Amniotic epithelial cell (primary cell): ENCODE measurements at places on chromosomes 6 and 20.

- DNase-seq = no peak
Measured at GRCh38 chr6:112004201-112005012, 49.5 kb upstream of the CCN6 start.

GRCh38 chr6:42260972-42261371, 43.3 kb upstream of the MRPS10 start:
- peak; percentile 52 for DNase-seq

DNA sequence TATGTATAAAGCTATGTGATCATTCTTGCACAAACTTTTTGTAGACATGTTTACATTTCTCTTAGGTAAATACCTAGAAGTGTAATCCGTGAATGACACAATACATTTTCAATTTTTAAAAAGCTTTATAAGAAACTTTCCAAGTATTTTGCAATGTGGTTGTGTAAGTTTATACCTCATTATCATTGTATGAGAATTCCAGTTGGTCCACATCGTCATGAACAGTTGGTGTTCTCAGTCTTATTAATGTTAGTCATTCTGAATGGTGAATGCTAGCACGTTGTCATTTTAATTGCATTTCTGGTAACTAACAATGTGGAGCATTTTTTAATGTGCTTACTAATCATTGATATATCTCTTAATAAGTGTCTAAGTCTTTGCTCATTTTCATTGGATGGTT, 116.5 kb upstream of the F13A1 start:
- DNase-seq = no peak

DNA sequence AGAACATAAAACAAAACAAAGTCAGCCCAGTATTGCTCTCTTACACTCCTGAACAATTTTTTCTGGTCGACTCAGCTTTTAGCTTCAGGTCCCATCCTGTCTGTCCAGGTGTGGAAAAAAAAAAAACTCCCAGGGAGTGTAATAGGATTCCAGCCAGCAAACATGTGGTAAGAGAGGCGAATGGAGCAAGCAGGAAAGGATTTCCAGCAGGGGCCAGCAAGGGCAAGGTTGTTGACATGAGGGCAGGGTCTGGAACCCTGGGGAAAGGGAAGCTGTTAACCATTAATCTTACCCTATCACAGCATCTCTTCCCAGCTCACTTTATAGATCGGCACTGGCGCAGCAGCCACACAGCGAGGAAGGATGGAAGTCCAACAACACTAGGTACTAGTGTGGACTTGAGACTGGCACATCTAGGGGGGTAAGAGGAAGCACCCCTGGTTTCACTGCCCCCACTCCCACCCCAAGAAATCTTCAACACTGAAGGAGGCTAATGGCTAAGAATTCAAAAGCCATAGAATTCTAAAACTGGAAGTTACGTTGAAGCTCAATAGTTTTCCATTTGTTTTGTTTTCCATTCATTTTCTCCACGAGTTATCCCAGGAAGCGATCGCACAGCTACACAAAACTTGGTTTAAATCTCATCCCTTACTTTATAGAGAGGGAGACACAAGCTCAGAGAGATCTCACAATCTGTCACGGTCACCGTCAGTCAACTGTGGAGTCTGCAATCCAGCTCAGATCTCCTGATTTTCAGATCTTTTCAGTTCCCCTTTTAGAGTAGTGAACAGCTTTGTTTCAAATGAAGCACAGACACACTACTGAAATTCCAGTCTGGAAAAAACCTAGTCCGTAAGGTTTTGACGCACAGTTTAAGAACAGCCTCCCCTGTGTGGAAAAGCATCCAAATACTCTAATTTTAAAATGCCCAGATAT, 53.3 kb downstream of the SLC22A23 start:
- no peak for DNase-seq

DNA sequence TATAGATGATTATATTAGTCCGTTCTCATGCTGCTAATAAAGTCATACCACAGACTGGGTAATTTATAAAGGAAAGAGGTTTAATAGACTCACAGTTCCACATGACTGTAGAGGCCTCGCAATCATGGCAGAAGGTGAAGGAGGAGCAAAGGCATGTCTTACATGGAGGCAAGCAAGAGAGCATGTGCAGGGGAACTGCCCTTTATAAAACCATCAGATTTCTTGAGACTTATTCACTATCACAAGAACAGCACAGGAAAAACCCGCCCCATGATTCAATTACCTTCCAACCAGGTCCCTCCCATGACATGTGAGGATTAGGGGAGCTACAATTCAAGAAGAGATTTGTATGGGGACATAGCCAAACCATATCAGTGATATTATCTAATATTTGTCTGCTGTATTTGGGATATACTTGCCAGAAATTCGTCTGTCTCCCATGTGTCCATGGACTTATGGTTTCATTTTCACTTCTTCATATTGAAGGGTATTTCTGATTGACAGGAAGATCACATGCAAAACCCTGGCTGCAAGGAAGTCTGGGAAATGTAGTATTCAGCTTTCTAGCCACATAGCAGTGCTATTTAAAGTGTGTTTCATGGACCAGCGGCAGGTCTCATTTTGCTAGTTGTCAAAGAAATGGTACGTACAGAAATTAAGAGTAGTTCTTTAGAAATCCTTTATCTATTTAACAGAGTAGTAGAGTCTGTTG, 50.5 kb upstream of the PAK5 start:
- no peak for DNase-seq

GRCh38 chr20:34322267-34323105, 19.3 kb upstream of the AHCY start:
- DNase-seq = no peak

- DNase-seq = no peak
Measured at GRCh38 chr20:44662261-44662660, 10.8 kb upstream of the ADA start.

DNA sequence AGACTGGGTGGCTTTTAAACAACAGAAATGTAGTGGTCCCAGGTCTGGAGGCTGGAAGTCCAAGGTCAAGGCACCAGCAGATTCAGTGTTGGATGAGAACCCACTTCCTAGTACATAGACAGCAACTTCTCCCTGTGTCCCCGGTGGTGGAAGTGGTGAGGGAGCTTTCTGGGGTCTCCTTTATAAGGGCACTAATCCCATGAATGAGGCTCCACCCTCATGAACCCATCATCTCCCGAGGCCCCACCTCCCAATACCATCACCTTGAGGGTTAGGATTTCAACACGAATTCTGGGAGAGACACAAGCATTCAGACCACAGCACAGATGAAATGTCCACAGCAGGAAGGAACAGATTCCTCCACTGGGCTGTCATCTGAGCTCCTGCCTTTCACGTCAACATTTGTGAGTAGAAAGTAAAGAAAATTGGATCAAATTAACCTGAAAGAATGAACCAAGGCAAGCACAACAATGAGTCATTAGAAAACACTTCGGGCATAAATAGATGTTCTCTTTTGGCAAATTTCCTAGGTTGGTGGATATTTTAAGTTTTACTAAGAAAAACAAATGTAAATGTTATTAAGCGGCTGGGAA, 130.7 kb downstream of the RNASET2 start:
- peak; percentile 18 for DNase-seq

DNA sequence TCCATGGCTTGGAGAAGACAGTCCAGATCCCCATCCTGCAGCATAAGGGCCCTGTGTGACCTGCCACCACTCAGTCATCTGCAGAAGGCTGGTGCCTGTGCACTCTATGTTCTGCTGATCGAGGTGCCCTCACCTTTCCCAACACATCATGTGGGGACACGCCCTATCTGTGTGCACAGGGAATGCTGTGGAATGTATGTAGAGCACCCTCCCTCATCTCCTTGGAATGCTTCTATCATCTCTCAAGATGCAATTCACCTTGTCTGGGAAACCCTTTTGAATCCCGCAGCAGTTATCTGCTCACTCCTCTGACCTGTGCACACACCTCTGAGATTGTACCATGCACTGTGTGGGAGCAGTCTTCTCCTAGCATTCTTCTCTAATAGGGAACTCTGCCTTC, 207.2 kb upstream of the SSTR4 start:
- DNase-seq = no peak

- DNase-seq = no peak
Measured at GRCh38 chr6:63415286-63415685, 95.5 kb upstream of the LGSN start.

GRCh38 chr6:2053691-2054090, 191.7 kb downstream of the GMDS start:
- DNase-seq = no peak

DNA sequence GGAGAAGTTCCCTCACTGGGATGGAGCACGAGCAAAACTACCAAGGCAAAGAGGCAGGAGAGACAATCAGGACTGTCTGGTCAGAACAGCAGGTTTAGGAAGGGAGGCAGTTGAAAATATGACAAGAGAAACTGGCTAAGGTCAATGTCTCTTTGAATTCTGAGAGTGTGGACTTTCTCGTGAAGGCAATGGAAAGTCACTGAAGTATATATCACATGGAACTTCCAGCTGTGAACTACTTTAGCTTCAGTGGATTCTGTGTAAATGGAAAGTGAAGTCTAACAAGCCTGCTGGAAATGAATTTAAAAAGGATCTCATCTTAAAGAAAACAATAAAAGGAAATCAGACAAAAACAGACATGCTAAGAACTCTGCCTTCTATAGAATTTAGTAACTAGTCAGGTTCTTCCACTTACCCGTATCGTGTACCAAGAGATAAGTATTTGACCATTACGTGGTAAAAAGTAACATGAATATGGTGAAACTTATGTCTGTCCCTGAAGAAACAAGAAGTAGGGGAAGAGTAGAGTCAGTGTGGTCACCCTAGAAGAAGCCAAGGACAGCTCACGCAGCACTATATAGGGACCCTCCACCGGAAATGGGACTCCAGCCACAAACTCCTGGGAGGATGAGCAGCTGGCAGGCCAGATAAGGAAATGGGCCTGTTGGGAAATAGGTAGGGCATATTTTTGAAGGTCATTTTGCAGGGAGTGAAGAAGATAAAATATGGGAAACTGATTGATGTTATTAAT, 123.4 kb downstream of the MAP7 start:
- DNase-seq = no peak

- DNase-seq = peak; percentile 58
Measured at GRCh38 chr20:51412333-51412871, 130.1 kb downstream of the NFATC2 start.

- peak; percentile 46 for DNase-seq
Measured at GRCh38 chr6:5403609-5404008, 142.3 kb downstream of the FARS2 start.

GRCh38 chr6:131175564-131175963, 40.3 kb downstream of the AKAP7 start:
- no peak for DNase-seq

DNA sequence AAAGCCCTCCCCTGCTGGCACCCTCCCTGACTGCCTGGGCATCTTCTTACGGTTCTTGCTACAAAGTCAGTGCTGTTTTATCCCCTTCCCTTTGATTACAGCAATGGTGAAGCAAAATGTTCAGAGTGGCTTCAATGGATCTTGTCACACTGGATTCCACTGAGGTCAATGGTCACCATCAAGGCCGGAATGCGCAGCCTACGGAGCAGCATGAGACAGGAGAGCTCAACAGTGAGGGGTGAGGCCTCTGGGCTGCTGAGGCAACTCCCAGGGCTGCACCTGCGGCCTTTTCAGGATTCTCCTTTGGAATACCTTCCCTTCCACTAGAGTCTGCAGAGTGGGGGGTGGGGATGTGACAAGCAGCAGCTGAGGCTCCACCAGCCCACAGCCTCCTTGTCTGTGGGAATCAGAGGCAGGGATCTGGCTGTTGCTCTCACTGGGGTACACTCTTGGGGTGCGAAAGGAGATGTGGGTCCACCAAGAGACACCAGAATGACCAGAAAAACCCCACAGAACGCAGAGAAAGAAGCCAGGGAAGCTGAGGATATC, 40.4 kb upstream of the EMILIN3 start:
- DNase-seq = no peak

- no peak for DNase-seq
Measured at GRCh38 chr6:1594445-1595200, 15.1 kb upstream of the FOXC1 start.

- no peak for DNase-seq
Measured at GRCh38 chr6:125927761-125928160, 28.8 kb upstream of the HINT3 start.

- DNase-seq = no peak
Measured at GRCh38 chr20:59223182-59223601, 59.6 kb downstream of the ZNF831 start.

DNA sequence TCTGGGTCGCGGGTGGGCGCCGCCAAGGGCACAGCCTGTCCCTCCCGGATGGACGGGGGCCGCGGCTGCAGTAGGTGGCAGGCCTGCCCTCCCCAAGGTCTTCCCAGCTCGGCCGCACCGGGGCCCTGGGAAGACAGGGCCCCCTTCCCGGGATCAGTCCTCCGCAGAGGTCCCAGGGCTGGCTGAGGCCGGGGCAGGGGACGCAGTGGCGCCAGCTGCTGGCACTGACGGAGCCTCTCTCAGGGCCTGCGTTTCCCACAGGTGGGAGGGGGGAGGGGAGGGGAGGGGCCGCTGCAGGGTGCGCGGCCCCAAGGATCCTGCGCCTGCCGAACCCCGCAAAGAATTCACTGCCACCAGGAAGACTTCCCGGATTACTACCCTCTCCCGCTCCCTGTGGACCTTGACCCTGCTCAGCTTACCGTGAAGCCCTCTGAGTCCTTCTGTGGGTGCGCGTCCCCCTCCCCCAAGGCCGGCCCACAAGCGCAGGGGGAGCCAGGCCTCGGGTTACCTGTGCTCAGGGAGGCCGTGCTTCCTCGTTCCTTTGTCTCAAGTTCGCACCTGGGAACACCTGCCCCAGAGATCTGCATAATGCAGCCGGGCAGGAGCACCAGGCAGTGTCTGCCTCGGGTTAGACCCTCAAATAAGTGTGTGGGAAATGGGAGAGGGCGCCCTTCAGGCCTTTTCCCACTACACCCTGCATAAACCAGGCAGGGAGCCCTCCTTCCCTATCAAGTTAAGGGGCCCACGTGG, 5.1 kb downstream of the LZTS3 start:
- no peak for DNase-seq

GRCh38 chr20:1721687-1722512, 64.3 kb upstream of the SIRPG start:
- no peak for DNase-seq

- DNase-seq = no peak
Measured at GRCh38 chr20:31943052-31943471, 8.8 kb downstream of the PDRG1 start.

DNA sequence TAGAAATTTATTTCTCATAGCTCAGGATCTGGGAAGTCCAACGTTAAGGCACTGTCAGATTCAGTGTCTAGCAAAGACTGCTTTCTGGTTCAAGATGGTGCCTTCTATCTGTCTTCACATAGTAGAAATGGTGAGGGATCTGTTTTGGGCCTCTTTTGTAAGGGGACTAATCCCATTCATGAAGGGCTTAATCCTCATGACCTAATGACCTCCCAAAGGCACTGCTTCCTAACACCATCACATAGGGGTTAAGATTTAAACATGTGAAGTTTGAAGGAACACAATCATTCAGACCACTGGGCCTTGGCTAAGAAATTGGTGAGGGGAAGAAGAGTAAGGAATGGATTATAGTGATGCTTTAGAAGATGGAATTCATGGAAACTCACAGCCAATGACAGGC, 237.6 kb downstream of the PACRG start:
- DNase-seq = no peak

GRCh38 chr6:74609871-74610270, 596.0 kb downstream of the COL12A1 start:
- DNase-seq = no peak
